Right atrium auricular region (tissue), 2 donors: ENCODE measurements at places on chromosomes 16 and 17. TPM values are rescaled to one million over a fixed set of nuclear protein-coding genes. Genes with fewer than 3 reads are reported as not detected.

DNA sequence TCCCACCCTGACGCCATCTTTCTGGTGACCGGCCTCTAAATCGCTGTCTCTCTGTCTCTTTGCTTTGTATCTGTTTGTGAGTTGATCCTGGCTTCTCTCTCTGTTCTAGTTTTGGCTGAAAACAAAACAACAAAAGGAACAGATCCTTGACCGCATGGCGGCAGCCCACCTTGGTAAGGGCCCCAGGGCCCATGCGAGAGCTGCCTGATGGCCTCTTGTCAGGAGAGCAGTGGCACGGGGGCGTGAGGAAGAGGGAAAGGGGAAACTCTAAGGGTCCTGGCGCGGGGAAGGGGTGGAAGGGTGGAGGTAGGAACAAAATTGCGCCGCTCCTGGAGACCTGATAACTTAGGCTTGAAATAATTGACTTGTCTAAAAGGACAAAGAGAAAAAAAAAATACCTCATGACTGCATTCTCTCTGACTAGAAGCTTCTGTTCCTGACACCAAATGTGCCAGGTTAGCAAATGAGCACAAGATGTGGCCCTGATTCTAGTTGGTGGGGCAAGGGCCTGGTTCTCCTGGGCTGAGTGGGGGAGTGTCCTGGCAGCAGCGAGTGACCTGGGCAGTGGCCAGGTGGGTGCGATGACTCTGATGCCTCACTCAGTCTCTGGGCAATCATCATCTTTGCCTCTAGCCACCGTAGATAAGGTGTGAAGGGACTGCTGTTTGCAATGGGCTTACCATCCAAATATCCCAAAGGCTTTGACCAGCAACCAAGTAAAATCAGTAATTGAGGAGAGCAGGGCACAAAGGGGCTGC, 66.0 kb downstream of the YPEL2 start:
- no peak for DNase-seq

DNA sequence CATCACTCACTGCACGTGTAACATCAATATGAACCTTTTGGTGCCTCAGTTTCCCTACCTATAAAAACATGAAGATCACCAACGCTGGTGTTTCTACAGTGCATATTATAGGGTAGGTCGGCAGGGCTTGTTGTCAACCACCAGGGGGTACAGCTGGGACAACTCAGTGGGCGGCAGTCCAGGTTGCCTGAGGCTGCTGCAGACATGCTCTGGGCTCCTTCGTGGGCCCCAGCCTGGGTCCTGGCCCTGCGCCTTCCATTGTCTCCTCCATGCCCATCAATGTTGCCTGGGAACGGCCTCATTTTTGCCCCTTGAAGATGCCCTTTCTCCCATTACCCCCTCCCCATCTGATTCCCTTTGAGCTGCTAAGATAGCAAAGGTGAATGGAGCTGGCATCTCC, 89.8 kb downstream of the GSG1L start:
- no peak for DNase-seq

GRCh38 chr17:67800495-67800928, 24.8 kb upstream of the BPTF start:
- peak; percentile 82 for DNase-seq

DNA sequence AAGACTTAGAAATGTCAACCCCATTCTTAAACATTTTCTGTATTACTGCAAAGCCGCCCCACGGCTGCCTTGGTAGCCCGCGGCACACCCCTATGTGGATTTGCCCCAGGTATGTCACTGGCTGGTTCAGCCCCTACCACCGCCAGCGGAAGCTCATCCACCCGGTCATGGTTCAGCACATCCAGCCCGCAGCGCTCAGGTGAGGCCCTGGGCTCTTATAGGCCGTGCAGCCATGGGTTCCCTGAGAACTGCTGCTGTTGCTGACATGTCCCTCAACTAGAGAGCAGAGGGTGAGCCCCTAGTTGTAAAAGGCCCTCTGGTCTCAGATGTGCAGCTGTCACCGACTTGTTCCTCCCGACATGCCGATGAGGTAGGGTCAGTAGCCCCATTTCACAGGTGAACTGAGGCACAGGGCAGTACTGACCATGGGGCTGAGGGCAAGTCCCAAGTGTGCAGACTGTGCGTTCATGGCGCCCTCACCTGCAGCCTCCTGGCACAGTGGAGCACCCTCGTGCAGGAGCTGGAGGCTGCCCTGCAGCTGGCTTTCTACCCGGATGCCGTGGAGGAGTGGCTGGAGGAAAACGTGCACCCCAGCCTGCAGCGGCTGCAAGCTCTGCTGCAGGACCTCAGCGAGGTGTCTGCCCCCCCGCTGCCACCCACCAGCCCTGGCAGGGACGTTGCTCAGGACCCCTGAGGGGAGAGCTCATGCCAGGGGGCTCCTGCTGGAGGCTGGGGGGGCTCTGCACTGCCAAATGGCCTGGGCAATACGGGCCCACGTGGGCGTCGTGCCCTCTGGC, 8.7 kb downstream of the CYBC1 start:
- DNase-seq = no peak

EVI2A gene
- total RNA-seq = 9.0 TPM

HOXB2 gene
- total RNA-seq = 5.5 TPM

SLC13A2 gene
- not detected for total RNA-seq
